Progenitor cell of endocrine pancreas (in vitro differentiated cells): ENCODE measurements at places on chromosomes 11 and 22. TPM values are rescaled to one million over a fixed set of nuclear protein-coding genes. Genes with fewer than 3 reads are reported as not detected.

GRCh38 chr11:85572056-85572455, 55.1 kb downstream of the DLG2 start:
- no peak for DNase-seq

CSF2RB gene
- not detected in 2 replicates for total RNA-seq

MPZL3 gene
- 6.3 and 7.4 TPM in 2 replicates for total RNA-seq

OR4D5 gene
- total RNA-seq, result 0.53 TPM in 1 of 2 replicates, not detected in the other

DNA sequence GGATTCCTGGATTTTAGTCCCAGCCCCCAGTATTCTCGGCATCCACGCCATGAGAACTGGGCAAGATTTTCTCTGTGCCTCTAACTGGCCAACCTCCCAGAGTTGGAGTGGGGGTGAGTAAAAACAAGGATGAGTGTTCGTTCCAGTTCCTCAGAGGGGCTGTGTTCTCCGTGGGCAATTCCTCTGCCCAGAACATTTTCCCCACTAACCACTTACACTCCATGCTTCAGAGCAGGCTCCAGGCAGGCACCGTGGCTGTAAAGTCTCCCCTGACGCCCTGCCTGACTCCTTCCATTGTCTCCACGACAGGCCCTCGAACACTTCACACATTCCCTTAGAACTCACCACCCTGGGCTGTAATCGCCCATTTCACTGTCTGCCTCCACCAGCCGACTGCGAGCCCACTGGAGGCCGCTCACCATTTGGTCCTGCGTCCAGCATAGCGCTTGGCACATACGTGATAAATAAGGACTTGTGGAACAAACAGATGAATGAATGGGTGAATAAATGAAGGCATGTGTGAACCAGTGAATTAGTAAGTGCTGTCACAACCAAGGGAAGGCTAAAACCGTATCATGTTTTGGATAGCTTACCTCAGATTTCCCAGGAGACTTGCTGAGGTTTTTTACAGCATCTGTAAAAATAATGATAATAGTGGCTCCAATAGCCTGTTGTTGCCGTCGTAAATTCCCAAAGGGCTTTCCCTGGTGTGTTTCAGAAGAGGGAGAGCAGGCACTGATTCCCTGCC, 6.1 kb downstream of the APLNR start:
- no peak for DNase-seq

DNA sequence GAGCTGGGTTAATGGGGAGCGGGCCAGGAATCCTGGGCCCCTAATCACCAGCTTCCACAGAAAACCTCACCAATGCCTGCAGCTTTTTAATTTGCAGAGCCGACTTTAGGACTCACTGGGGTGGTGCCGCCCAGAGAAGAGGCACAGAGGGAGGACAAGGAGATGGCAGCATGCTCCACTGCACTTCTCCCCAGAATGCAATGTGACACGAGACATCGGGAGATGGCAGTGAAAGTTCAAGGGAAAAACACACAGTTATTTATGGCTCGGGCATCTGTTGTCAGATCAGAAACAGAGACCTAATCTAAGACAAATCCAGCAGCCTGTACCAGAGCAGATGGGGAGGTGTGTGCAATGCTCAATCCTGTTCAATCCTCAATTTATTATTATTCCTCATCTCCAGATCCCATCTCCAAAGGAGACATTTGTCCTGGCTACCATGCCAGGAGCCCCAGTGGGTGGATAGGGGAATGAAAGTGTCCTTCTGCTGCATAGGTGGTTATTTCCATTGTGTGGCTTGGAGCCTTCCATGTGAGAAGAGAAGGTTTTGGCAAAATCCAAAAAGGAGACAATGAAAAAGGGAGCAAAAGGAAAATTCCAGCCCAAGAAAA, 250.0 kb downstream of the NXPE2 start:
- no peak for DNase-seq

DNA sequence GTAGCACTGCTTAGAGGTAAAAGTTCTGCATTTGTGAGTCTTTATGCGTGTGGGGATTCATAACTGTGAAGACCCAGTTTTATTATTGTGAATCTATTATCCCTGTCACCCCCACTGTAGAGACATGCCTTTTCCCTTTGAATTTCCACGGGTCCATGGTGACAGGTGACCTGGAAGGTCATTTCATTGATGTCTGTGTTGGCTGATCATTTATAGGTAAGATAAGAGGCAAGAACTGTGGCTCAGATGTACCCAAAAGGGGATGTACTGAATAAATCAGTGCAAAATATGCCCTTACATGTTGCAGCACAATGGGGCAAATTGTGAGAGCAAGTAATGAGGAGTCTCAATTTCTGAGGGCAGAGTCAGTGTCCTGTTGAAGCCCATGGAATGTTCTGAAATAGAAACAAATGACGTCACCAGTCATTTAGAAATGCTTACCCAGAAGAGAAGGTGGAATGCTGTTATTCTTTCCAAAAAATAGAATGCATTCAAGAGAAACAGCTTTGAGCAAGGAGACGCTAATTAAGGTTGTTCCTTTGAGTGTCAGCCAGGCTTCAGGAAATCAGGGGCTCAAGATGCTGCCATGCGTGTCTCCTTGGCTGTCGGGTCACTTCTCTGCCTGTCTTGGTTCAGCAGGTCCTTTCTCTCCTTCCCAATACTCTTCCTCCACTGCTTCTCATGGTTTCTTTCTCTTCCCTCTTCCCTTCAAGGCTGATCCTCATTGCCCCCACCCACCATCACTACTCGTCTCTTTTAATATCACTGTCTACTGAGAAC, 118.7 kb upstream of the E2F8 start:
- no peak for DNase-seq

DNA sequence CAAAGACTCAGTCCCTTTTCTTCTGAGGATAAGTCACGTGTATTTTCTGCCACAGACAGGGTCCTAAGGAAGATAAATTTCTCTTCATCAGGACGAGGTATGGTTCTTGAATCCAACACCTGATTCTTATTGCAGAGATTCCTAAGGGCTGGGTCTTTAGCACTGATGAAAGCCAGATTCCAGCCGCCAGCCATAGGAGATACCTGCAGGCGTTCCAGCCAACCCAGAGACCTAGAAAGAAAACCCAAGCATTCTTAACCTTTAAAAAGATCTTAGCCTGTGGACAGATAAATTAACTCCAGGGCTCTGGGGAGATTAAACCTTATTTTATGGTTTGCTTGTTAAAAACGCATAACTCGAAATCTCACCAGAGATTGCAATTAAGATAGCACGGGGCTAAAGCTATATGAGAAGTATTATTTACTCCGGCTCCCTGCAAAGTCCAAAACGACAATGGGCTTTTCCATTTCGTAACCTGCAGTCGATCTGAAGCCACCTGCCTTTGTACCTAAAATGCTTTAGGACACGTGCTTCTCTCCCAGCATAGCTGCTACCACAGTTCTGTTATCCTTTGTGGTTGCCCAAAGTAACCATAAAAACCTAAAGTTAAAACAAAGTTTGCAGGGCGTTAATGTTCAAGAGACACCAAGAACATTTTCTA, 104.5 kb downstream of the NXPE2 start:
- no peak for DNase-seq

OSM gene
- not detected in 2 replicates for total RNA-seq

GRCh38 chr11:64186492-64187165, 658 bp downstream of the STIP1 start:
- DNase-seq, result no peak

DNA sequence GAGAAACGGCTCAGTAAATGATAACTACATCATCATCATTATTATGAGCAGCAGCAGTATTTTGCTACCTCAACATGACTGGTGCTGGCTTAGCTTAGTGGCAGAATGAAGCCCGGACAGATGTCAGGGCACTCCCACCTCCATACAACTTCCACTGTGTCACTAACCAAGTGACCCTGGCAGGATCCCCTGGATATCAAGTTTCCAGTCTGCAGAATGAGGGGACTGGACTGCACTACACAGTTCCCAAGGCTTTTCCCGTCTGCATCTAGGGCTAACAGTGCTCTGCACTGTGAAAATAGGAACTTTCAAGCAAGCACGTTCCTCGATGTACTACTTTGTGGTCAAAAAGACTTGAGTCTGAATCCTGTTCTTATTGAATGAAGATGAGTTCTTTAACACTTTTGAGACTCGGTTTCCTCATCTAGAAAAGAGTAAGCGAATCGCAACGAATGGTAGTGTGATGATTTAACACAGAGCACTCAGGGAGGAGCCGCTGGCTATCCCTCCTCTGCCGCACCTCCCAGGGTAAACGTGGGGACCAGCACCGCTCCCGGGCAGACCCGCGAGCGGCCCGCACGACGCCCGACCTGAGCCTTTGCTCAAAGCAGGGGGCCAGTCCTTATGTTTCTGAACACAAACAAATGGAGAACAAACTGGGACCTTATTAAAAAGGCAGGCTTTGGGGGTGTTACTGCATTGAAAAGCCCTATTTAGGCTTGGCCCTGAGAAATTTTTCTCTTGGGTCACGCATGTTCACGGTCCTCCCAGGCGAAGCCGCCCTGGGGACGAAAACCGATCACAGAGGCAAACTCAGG, 910 bp downstream of the CLTCL1 start:
- no peak for DNase-seq

GRCh38 chr11:61023086-61023965, 51.8 kb downstream of the CD6 start:
- no peak for DNase-seq

GRCh38 chr22:33274214-33275072, 216.3 kb upstream of the SYN3 start:
- no peak for DNase-seq

DNA sequence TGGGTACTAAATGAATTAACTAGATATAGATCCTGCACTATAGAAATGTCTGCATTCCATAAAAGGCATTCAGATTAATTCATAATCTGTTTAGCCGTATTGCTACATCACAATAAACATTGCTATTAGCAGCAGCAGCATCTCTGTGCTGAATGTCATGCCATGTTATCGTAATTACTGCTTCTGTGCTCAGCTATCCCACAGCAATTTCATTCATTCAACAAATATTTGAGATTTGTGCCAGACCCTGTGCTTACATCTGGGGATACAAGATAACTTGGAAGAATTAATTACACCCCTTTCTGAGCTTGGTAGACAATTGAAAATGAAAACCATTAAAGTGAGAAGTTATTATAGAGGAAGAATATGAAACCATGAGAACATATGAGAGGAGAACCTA, 185.8 kb upstream of the C11orf87 start:
- no peak for DNase-seq

- DNase-seq, result no peak
Measured at GRCh38 chr11:67452141-67452952, at the start of gene GPR152. TSS of gene GPR152 (minus strand) at chr11:67452729. CDS start at chr11:67452724, 5 bp downstream.

NXPE1 gene
- not detected in 2 replicates for total RNA-seq

DNA sequence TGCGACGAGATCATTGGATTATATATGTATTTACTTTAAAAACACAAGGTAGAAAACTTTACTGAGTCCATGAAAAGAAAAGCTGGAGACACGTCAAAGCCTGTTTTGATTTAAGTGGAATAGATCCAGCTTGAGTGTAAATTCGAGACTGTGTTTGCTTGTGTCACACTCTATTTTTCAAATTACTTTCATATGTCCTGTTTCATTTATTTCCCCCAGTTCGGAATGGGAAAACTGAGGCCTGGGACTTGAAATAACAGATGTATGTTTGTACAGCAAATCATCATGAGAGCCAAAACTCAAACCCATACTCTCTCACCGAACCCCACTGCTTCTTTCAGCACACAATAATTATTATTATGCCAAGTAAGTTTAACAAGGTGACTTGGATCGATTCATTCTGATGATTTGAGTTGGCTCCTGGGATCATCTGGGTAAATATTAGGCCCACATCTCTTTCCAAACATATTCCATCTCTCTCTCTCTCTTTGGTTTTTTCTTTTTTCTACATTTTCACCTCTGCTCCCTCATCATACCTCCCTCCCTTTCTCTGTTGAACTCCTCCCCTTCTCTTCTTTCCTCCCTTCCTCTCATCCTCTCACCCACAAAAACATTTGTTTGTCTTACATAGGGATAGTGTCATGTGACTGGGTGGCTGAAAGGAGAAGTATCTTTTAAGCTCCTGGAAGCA, 21.2 kb downstream of the FZD4 start:
- DNase-seq, result no peak

DNA sequence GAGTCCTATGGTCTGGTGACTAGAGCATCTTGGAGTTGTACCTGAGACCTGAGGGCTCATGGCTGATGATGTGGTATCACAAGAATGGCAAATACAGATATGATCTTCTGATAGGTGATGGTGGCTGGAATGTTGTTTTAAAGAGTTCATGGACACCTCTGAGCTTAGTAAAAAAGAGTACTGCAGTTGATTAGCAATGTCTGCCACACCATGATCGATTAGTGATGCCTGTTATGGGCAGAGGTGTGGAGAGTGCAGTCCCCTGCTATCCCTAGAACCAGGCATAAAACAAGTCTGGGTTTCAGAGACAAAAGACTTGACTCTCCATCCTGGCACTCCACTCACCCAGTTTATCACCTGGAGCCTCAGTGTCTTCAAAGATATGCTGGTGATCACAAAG, 1.4 kb upstream of the BATF2 start:
- DNase-seq, result no peak

LRRC32 gene
- 0.14 and 0.27 TPM in 2 replicates for total RNA-seq

TPBGL gene
- total RNA-seq, result 0.11 TPM in 1 of 2 replicates, not detected in the other

GRCh38 chr11:69213964-69214363, 58.2 kb downstream of the SMIM38 start:
- DNase-seq, result peak; percentile 4

- no peak for DNase-seq
Measured at GRCh38 chr11:130882138-130882551, 34.1 kb downstream of the SNX19 start.

DNA sequence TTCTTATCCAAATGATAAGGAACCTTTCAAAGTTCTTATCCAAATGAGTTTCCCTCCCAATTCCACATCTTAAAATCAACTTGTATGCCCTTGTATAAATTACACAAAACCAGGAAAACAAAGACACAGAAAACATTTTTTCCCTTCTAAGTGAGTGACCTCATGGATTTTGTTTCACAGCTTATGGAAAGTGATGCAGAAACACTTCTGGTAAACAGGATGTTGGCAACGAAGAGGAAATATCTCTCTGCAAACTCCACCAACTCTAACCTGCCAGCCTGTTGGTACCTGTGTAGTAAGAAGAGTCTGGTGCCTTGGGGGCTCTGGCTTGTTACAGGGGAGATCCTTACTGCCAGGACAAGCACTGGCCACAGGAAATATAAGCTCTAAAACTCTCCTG, 57.0 kb downstream of the CELSR1 start:
- no peak for DNase-seq

BCO2 gene
- 3.0 and 3.6 TPM in 2 replicates for total RNA-seq

MS4A3 gene
- not detected in 2 replicates for total RNA-seq

ENTHD1 gene
- not detected in 2 replicates for total RNA-seq

DNA sequence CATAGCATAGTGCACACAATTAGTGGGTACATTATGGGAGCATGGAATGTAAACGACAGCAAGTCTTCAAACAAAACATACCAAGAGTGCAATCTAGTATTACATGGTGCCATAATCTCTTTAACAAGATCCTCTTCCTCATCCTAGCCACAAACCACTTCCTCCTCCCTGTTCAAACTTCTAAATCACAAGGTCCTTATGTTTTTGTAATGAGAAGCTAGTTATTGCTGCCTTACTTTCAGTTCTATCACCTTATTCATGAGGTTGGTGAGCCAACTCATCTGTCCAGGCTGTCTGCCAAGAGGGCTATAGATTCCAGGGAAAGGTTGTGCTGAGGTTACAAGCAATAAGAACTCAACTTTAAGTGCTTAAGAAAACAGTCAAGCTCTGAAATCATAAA, 195.4 kb upstream of the ARHGAP20 start:
- DNase-seq, result no peak
